ENCODE measurements at places on chromosomes 4 and X.

DNA sequence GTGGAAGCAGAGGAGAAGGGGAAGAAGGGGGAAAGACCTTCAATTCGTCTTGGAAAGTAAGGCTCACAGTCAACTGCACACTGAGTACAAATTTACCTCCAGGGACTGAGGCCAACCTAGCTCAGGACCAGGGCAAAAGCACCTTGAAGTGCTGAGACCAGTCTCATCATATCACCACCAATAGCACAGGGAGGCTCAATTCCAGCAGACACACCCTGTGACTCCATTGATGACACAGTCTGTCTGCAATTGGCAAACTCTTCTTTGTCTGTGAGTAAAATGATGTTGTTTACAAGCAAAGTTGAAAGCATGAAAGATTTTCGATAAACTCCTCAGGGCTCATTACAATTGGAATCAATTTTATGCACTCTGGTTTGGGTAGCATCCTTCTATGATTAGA lies 32.3 kb downstream of the TRIML1 start:
- DNase-seq, result no peak

DNA sequence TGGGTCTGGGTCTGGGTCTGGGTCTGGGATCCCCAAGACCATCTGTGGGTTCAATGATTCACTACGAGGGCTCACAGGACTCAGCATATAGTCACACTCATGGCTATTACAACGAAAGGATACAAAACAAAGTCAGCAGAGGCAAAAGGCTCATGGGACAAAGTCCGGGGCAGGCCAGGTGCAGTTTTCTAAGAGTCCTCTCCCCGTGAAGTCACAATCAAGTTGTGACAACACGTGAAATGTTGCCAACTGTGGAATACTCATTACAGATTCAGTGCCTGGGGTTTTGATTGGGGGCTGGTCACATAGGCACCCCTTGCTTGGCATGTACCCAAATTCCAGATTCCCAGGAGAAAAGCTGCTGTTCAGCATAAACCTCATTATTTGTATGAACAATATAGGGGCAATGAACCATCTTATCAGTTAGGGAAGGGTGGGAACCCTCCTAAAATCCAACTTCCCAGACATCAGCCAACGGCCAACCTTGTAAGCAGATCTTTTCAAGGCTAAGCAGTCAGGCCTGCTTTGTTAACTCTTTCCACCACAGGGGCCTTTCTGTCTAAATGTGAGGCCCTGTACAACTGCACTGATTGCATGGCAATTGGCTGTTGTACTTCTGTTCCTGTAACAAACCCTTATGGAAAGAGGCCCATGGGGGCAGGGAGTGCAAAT lies 58.2 kb upstream of the DIPK2B start:
- no peak for DNase-seq

GRCh38 chr4:21765810-21766407 lies 182.7 kb downstream of the KCNIP4 start:
- DNase-seq, result no peak

GRCh38 chrX:49117581-49117980 lies 6.0 kb downstream of the GPKOW start:
- DNase-seq, result no peak

DNA sequence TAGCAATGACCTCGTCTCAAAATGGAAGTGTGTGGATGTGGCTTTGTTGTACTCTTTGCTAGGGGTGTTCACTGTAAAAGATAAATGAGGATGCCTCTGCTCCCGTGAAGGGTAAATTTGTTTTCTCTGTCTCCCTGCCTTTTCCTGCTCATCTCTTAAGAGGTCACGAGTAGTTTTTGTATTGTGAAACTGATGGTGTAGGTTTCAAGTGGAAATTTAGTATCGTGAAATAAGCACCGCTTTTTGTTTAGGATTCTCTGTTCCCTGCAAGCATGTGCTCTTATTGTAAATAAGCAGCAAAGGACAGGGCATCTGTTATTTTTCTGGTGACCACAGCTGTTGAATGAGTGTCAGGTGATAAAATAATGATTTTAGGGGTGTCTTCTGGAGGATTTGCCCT lies 104.6 kb downstream of the PHEX start:
- DNase-seq, result no peak

- DNase-seq, result no peak
These were observed 94.3 kb upstream of the PGRMC2 start for GRCh38 chr4:128381748-128382559.

DNA sequence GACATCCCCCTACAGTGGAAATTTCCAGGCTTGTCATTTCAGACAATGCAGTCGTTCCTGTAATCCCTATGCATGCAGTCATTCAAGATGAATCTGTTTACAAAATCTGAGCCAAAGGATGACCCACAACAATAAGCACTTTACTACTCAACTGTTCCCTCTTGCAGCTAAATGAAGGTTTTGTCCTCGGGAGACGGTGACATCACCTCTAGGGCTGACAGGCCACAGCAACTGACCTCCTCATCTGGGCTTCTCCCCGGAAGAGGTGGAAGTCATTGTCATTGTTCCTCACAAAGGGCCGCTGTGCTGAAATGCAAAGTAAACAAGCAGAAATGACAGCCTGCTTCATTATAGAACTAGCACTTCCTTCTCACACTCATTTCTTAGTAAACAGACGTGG lies 29.2 kb downstream of the CLRN2 start:
- DNase-seq, result no peak

GRCh38 chr4:73272816-73273215 lies 14.2 kb upstream of the ANKRD17 start:
- no peak for DNase-seq

DNA sequence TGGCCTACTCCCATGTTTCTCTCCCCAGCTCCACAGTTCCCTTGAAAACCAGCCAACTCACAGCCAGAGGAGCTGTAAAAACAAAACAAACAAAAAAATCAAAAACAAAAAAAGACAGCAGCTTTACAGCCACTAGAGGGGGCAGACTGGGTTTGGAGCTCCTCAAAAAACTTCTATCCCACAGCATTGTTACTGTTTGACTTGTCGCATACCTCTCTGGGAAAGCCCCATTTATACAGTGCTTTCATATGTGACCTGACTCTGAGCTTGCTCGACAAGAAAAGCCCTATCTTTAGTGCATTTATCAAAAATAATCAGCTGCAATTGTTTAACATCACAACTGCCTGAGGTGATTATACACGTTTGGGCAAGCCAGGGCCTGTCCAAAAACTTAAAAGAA lies 21.6 kb downstream of the TSPAN6 start:
- DNase-seq, result peak; percentile 35

- DNase-seq, result no peak
These were observed 36.9 kb downstream of the GABRA4 start for GRCh38 chr4:46956451-46956850.

DNA sequence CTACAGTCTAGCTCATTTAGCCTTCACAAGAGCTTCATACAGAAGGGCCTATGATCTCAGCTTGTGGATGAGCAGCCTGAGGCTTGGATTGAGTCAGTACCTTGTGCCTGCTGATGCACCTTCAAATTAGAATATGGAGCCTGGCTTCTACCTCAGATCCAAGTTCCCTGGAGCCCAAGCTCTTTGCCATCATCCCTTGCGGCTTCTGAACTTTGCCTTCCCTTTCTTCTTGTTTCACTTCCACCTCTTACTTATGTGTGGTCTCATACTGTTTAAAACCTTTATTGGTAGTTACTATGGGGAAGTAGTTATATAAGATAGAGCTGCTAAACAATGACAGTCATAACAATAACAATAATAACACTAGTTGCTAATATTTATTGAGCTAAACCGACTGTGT lies 84.3 kb upstream of the AFF2 start:
- no peak for DNase-seq

GRCh38 chr4:190018201-190018920 lies 8.7 kb downstream of the FRG2 start:
- no peak for DNase-seq

DNA sequence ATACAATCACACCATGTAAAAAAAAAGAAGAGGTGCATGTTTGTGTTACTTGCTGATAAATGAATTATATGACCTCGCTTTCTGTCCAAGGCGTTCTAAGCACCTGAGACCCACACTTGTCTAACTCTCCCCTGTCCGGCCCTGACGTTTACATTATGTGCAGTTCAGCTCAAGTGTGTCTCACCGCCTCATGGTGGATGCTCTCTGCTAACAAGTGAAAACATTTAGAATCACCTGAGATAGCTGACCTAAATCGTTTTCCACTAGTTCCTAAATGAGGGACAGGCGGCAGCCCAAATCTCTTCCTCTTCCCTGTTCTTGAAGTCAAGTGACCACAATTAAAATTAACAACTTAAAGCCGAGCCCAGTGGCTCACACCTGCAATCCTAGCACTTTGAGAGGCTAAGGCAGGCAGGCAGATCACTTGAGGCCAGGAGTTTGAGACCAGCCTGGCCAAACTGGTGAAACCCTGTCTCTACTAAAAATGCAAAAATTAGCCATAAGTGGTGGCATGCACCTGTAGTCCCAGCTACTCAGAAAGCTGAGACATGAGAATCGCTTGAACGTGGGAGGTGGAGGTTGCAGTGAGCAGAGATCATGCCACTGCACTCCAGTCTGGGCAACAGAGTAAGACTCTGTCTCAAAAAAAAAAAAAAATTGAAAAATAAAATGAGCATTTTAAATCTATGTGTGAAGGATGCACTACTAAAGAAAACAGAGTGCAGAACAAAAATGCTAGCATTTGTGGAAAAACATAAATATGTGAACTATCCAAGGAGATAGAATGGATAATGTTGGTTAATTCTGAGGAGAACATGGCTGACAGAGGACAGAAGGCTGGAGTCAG lies 3.9 kb upstream of the TIFA start:
- DNase-seq, result no peak

DNA sequence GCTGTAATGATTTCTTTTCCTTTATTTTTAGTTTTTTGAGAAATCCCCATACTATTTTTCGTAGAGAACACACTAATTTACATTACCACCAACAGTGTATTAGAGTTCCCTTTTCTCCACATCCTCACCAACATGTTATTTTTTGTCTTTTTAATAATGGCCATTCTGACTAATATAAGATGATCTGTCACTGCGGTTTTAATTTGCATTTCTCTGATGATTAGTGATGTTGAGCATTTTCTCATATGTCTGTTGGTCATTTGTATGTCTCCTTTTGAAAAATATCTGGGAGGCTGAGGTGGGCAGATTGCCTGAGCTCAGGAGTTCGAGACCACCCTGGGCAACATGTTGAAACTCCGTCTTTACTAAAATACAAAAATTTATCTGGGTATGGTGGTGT lies 30.2 kb downstream of the SPINK2 start:
- no peak for DNase-seq

GRCh38 chrX:148784856-148785255 lies 284.4 kb downstream of the AFF2 start:
- DNase-seq, result no peak

GRCh38 chrX:37926700-37927099 lies 79.3 kb upstream of the DYNLT3 start:
- DNase-seq, result peak; percentile 15

GRCh38 chr4:20288846-20289512 lies 37.3 kb downstream of the SLIT2 start:
- peak; percentile 33 for DNase-seq

GRCh38 chr4:6673660-6674499 lies 19.8 kb upstream of the S100P start:
- peak; percentile 89 for DNase-seq

DNA sequence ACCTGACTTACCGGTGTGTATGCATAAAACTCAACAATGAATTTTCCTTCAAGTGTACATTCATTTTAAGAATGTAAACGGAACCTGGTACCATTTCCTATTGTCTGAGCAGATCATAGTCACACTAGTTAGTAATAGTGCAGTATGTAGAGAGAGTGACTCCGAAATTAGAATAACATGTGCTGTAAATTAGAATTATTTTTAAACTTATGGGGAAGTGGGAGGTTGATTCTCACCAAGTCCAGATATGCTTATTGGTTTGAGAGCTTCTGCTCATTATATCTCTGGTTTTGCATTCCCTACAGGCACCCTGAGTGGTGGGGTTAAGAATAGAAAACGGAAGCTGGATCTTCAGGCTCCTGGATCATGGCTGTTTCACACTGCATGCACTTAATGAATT lies 39.6 kb downstream of the KLF3 start:
- DNase-seq, result no peak

DNA sequence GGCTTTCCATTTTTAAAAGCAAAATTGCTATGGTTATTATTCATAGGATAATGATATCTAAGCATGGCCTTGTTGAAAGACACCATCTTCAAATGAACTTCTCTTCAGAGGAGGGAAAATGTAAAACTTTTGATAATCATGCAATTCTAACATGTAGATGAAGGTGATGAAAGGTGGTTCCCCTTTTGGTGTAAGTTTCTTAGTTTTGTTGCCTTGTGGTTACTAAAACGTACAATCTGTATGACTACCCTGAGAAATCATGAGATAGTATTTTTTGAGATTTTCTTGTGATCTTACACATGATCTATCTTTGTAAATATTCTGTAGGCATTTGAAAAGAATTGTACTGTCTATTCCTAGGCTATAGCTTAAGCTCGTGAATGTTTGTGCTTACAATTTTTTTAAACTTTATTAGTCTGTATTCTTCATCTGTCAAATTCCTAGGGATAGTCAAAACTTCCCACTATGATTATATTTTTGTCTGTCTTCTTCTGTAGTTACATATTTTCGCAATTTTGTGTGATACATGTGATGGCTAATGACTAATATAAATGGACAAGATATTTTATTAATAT lies 47.5 kb downstream of the PTPN13 start:
- DNase-seq, result no peak

DNA sequence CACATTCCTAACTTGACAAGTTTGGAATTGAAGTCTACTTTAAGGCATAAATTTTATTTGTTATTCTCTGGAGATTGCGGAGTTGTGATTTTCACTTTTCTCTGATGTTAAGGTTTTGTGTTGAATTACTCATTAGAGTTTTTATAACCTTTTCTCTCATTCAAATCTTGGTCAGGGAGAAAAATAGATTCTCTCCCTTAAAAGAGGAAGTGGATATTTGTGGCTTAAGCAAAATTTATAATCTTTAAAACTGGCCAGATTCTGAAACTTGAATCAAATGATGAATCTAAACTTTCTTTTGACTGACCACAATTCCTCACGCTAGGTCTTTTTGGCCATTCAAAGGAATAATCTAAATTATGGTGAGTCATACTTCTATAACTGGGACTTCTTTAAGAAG lies 361.4 kb downstream of the TEX13C start:
- DNase-seq, result no peak

DNA sequence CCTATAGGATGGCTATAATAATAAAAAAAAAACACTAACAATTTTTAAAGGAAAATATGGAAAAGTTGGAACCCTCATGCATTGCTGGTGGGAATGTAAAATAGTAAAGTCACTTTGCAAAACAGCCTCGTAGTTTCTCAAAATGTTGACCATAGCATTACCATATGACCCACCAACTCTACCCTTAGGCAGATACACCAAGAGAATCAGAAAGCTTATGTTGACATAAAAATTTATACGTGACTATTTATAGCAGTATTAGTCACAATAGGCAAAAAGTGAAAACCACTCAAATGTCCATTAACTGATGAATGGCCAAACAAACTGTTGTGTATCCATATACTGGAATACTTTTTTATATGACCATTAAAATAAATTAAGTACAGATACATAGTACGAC lies 19.8 kb upstream of the FAM241A start:
- DNase-seq, result no peak

GRCh38 chr4:126794363-126794762 lies 838.4 kb upstream of the INTU start:
- DNase-seq, result no peak

Data from GM04504 (cell line).